ENCODE measurements at places on chromosomes 16 and 17.

- no peak for DNase-seq
Observed at GRCh38 chr17:52079496-52079895, 79.0 kb downstream of the CA10 start.

GRCh38 chr16:65224471-65224870 is 102.6 kb upstream of the CDH11 start:
- no peak for DNase-seq

DNA sequence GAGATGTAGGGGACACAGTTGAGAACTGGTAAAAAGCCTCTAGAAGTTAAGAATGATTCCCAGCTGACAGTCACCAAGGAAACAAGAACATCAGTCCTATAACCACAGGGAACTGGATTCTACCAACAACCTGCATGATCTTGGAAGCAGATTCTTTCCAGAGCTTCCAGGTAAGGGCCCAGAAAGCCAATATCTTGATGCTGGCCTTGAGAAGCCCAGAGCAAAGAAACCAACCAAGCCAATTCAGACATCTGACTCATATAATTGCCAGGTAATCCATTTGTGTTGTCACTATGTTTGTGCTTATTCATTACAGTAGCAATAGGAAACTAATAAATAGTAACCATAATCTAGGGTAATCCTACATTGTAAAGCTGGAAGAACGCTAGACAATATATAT is 81.6 kb downstream of the CACNG1 start:
- DNase-seq = no peak

- no peak for DNase-seq
Observed at GRCh38 chr16:63745456-63745855, 1376.4 kb downstream of the CDH11 start.

- peak; percentile 62 for DNase-seq
Observed at GRCh38 chr17:40415390-40415789, 2.3 kb downstream of the TOP2A start.

- DNase-seq = no peak
Observed at GRCh38 chr17:60174035-60174434, 24.3 kb downstream of the CA4 start.

- no peak for DNase-seq
Observed at GRCh38 chr16:30637944-30638343, 12.8 kb upstream of the PRR14 start.

- DNase-seq = no peak
Observed at GRCh38 chr17:57447357-57447989, 191.2 kb downstream of the MSI2 start.

DNA sequence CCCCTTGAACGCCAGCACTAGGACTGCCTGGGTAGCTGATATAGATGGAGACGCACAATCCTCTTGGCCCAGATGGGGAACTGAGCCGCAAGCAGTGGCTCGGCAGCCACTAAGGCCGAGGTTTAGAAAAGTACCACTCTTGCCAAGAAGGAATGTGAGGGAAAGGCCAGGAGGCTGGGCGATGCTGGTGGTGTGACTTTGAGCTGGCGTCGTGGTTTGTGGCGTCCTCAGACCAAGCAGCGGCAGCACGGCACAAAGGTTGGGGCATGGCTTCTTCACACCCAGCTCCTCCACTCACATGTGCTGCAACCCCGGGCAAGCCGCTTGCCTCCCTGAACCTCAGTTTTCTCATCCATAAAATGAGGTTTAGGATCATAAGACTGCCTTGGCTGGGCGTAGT is 15.6 kb downstream of the DCAKD start:
- no peak for DNase-seq

GRCh38 chr16:12758031-12758669 is 45.5 kb downstream of the CPPED1 start:
- DNase-seq = peak; percentile 61

GRCh38 chr16:86080131-86080875 is 181.3 kb downstream of the IRF8 start:
- no peak for DNase-seq

GRCh38 chr17:66406701-66407644 is 104.6 kb downstream of the PRKCA start:
- DNase-seq = no peak

- DNase-seq = no peak
Observed at GRCh38 chr16:55498101-55498500, 10.8 kb upstream of the LPCAT2 start.

GRCh38 chr17:80476877-80477646 is 655 bp upstream of the NPTX1 start:
- peak; percentile 91 for DNase-seq

- no peak for DNase-seq
Observed at GRCh38 chr17:12457493-12457892, 208.2 kb upstream of the MYOCD start.

GRCh38 chr16:89026121-89026612 is 49.2 kb upstream of the CBFA2T3 start:
- no peak for DNase-seq

GRCh38 chr17:68248199-68248825 is 469 bp downstream of the AMZ2 start:
- DNase-seq = no peak

- peak; percentile 95 for DNase-seq
Observed at GRCh38 chr17:40358323-40359038, 6.1 kb downstream of the GJD3 start.

GRCh38 chr17:15912416-15912955 is 32.4 kb upstream of the ADORA2B start:
- no peak for DNase-seq

GRCh38 chr17:75205793-75206163 is 299 bp downstream of the NUP85 start:
- DNase-seq = no peak

DNA sequence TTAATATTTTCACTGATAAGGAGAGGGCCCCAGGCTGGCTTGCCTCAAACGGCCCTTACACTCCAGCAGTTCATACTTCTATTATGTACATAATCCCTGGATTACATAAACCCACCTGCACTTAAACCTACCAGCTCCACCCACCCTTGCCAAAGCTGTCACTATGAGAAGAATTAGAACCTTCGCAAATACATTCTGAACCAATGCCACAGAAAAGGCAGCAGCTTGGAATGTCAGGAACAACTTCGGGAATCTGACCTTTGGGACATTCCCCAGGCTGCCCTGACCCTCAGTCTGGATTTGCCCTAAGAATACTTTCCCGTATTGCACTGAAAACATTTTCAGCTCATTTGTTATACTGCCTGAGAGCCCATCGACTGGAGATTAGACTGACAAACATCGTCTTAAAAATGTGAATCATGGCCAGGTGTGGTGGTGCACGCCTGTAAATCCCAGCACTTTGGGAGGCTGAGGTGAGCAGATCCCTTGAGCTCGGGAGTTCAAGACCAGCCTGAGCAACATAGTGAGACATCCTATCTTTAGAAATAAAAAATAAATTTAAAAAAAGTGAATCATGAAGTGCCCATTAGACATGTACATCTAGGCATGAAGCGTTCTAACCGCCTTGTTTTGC is 21.0 kb upstream of the SEC14L1 start:
- DNase-seq = peak; percentile 71

GRCh38 chr17:4969047-4969550 is 1.5 kb upstream of the SPAG7 start:
- DNase-seq = no peak

GRCh38 chr17:66620528-66620927 is 214.4 kb upstream of the CACNG5 start:
- no peak for DNase-seq

GRCh38 chr16:84547546-84548061 is 43.1 kb upstream of the MEAK7 start:
- no peak for DNase-seq

- peak; percentile 53 for DNase-seq
Observed at GRCh38 chr17:33647956-33648355, 354.9 kb upstream of the ASIC2 start.

GRCh38 chr17:3730881-3731429 is 7.3 kb downstream of the HASPIN start:
- DNase-seq = no peak

DNA sequence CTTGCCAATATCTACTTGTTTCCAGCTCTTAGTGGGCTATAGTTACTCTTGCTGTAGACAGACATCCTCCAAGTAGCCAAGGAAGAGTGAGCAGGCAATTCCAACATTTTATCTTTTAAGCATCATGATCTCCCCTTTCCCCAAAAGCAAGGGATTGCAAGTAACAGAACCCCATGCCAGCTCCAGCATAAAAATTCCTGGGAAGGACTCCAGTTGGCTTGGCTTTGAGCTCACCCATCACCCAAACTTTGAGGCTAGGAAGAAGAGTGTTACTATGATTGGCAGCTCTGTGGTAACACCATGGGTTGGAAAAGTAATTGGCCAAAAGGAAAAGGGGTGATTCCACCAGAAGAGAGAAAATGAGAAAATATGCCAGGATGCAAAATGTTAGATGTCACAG is 1086.4 kb upstream of the RBFOX1 start:
- DNase-seq = no peak

DNA sequence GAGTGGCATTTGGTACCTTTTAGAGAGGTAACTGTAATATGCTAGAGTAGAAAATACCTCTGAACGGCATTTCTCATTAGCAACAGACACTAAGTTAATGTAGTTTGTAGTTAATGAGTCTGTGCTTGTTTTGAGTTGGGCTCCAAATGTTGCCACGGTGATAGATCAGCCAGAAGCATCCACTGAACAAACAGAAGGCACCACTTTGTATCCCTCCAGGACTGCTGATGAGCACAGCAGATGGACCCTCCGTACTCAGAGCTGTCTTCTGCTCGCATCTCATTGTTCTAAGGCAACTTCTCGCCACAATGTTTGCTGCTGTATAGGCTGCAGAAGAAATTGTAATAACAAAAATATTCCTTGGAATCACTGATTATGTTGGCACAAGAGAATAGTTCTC is 56.1 kb downstream of the TNRC6C start:
- DNase-seq = peak; percentile 60

- peak; percentile 46 for DNase-seq
Observed at GRCh38 chr17:46001390-46002310, 2.6 kb downstream of the STH start.

- DNase-seq = no peak
Observed at GRCh38 chr16:17496891-17497290, 26.1 kb upstream of the XYLT1 start.

GRCh38 chr17:60142872-60143499 is 6.8 kb upstream of the CA4 start:
- DNase-seq = peak; percentile 88

- no peak for DNase-seq
Observed at GRCh38 chr16:71507061-71507460, 17.9 kb upstream of the ZNF19 start.

- DNase-seq = no peak
Observed at GRCh38 chr16:12958366-12958765, 57.0 kb downstream of the SHISA9 start.

- peak; percentile 93 for DNase-seq
Observed at GRCh38 chr16:89289428-89290395, 72.2 kb downstream of the ZNF778 start.

GRCh38 chr17:75468779-75469373 is 12.4 kb downstream of the TMEM94 start:
- DNase-seq = no peak

All from D341Med (cell line).